Stimulated activated CD4-positive, alpha-beta T cell treated with anti-CD3 and anti-CD28 coated beads, TNF-alpha, amount 100 ng/mL, for 24 hours (primary cell): ENCODE measurements at places on chromosomes 5 and 9.
A peak's percentile ranks its signal among the peaks of the same experiment; 100 is the strongest.

GRCh38 chr5:127409246-127409917 is 108.1 kb upstream of the PRRC1 start:
- DNase-seq: no peak

- DNase-seq: no peak
Observed at GRCh38 chr9:33177086-33177485, 9.9 kb upstream of the B4GALT1 start.

- peak; percentile 90 for DNase-seq
Observed at GRCh38 chr5:43008363-43009153, 31.6 kb downstream of the ANXA2R start.

DNA sequence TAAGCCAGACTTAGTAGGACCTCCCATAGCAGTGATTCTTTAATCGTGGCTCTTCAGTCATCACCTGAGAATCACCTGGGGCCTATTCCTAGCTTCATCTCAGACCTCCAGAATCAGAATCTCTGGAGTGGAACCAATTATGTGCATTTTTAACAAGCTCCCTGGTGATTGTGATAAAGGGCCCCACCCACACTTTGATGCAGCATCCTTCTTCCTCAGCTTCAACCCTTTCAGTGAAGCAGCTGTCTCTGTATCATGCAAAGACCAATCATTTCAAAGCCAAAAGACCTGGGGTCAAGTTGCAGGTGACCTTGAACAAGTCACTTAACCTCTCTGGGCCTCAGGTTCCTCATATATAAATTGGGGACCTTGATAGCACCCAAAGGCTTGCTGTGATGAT is 17.1 kb downstream of the FBXO10 start:
- DNase-seq: no peak

DNA sequence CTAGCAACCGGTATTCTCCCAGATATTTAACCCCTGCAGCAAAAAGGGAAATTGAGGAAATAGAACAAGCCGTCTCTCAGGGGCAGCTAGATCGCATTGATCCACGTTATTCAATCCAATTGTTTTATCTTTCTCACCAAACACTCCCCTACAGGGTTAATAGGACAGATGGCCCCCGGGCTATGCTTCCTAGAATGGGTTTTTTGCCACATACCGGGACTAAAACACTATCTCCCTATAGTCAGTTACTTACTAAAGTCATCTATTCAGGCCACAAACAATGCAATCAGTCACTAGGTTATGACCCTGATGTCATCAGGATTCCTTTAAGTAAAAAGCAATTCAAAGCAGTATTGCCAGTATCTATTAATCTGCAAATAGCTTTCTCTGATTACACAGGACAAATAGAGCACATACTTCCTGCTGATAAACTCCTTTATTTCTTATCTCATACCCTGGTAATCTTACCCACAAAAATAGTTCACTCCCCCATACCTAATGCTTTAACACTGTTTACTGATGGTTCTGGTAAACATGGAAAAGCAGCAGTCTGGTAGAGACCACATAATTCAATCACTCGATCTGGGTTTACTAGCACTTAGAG is 159.0 kb downstream of the CPLANE1 start:
- DNase-seq: no peak

- no peak for DNase-seq
Observed at GRCh38 chr5:90853750-90854149, 295.2 kb downstream of the ADGRV1 start.
